GM23338 (cell line): ENCODE measurements at places on chromosomes 5 and 9.

- peak; percentile 11 for DNase-seq
These were observed 567.4 kb downstream of the CCDC171 start for GRCh38 chr9:16120231-16120641.

DNA sequence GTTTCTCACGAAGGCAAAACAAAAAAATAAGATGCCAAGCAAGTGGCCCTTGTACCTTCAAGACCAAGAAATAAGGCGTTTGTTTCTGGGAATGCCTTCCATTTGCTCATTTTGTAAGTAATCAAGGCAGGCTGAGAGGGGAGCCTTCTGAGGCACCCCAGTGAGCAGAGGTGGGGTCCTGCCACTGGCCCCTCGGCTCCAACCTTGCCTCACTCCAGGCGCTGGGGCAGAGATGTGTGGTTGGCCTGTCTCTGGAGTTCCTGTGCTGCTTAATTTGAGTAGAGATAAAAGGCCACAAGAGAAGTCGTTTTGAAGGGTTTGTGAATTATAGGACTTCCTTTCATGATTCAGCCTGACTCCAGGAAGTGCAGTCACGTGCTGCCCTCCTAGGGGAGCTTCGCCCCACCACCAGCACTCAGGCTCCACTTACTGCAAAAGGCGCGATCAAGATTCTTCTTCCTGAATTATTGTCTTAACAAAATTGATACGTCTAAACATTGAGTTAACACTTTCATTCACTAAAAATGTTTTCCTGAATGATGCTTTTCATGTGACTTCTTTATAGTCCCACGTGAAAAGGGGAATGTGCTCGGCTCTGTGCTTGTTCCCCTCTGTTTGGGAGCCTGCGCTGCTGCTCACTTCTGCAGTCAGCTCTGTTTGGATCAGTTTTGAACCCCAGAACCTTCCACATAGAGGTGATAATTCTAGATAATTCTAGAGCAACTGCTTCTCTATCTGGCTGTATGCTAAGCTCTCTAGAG lies 13.7 kb downstream of the SYK start:
- DNase-seq: no peak

DNA sequence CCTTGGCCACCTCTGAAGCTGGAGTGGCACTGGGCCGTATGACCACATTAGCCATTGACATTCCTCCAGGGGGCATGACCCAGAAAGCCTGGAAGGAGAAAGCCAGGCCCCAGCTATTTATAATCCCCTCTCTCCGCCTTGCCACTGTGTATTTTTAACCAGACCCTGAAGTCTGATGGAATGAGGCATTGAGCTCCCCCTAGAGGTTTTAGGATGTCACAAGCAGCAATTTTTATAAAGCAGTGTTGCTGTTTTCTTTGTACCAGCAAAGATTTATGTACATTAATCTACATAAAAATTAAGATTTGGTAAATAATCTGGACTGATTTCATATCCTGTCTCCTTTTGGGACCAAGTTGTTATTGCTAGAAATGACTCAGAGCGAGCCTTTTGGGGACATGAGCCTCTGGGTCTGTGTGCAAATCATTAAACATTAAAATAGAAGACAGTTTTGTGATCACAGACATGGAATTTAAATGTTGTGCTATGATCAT lies 127.1 kb downstream of the TRIO start:
- DNase-seq: peak; percentile 88

- DNase-seq: peak; percentile 47
These were observed 640 bp downstream of the SURF4 start for GRCh38 chr9:133375116-133375723.

GRCh38 chr5:148856009-148856367 lies 29.6 kb downstream of the ADRB2 start:
- DNase-seq: no peak

- no peak for DNase-seq
These were observed 70.7 kb downstream of the PAX5 start for GRCh38 chr9:36963346-36963745.

DNA sequence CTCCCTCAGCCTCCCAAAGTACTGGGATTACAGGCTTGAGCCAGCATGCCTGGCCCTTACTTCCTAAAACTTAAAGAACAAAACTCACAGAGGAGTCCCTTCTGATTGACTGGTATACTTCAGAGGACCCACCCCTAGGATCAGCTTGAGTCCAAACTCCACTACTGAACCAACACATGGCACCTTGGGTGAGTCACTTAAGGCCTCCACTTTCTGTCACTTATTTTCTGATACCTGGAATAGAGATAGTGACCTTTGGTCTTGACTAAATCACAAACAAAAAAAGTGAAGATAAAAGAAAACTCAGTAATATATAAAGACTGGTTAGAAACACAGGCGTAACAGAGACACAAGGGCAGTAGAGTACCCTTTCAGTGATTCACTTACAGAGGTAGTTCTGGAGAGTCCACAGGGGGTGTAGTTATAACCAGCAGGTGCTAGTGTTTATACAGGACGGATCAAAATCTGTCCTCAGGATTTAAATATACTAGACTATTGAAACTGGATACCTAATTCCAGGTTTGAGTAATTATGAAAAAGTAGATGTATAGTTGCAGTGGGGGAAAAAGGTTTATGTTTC lies 274.3 kb upstream of the ANKRD55 start:
- DNase-seq: no peak

GRCh38 chr5:118506217-118506852 lies 482.0 kb downstream of the DTWD2 start:
- DNase-seq: no peak

DNA sequence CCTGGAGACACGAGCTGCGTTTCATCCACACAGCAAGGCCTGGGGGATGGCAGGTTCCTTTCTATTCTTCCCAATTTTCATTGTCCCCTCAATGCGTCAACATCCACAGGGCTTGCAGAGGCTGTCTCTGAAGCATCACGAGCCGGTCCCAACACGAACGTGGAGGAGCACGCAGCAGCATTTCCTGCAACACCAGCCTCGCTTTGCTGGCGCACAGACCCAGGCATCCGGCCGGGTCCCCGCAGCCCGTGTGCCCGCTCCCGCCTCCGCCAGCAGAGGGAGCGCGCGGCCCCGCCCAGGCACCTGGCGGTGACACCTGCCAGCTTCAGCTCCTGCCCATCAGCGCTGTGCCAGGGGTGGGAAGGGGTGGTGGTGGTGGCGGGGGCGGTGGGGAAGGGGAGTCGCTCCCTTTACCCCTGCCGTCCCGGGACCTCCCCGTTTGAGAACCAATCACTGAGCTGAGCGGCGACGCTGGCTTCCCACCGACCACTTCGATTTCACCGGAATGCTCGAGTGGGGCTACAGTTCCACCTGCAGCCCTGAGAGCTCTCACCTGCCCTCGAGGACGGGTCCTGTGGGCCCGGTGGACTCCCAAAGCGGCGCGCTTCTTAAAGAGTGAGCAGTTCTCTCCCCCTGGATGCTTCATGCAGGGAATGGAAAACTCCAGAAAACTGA lies 464.5 kb downstream of the ICE1 start:
- DNase-seq: peak; percentile 73

DNA sequence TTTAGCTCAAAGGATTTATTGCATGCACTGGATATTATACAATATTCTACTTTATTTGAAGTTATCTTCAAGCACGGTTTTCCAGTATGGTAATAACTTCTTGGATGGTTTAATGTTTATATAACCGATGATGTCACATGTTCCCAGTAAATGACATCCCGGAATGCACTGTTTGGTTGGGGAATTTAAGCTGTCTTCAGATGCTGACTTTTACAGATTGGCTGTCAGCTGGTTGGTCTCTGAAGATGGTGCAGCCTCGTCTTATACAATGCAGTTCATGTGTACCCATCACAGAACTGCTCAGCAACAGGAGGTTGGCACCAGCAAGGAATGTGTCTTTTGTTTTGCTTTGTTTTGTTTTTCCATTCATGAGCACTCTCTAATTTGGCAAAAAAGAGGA lies 143.8 kb downstream of the PRKACG start:
- DNase-seq: no peak

GRCh38 chr5:88377705-88378656 lies 109.3 kb upstream of the TMEM161B start:
- DNase-seq: no peak

DNA sequence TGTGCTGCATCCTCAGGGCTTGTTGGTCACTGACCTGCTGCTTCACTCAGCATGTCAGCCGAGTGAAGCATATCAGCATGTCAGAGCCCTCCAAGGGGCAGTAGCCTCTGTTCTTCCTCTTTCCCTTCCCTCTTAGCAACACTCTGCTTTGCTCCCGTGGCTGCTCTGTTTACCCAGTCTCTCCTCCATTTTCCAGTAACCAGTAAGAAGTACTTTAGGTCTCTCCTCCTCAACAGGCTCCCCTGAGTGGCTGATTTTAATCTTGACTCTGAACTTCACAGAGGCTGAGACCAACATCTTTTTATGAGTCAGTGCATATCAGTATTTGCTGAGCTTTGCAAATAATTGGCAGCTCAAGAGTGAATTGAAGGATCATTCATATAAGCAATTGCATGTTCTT lies 18.6 kb upstream of the ADRB2 start:
- no peak for DNase-seq

GRCh38 chr5:6412811-6413210 lies 34.5 kb upstream of the MED10 start:
- DNase-seq: no peak

- no peak for DNase-seq
These were observed 7.5 kb upstream of the RFK start for GRCh38 chr9:76401580-76402354.

DNA sequence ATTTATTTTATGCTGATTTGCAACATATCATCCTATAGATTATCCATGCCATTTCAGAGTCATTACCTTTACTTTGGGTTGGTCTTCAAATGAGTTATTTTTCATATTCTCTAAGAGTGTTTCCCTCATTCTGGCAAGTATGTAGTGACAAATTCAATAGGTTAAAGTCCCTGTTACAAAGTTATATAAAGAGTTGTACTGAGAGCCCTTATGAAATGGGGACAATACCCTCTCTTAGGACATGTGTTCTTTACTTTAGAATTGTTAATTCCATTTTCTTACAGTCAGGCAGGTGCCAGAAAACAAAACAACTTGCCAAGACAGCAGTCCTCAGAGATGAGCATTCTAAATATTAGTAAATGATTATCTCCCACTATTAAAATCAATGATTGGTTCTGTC lies 6.0 kb downstream of the ALDH1A1 start:
- DNase-seq: no peak

DNA sequence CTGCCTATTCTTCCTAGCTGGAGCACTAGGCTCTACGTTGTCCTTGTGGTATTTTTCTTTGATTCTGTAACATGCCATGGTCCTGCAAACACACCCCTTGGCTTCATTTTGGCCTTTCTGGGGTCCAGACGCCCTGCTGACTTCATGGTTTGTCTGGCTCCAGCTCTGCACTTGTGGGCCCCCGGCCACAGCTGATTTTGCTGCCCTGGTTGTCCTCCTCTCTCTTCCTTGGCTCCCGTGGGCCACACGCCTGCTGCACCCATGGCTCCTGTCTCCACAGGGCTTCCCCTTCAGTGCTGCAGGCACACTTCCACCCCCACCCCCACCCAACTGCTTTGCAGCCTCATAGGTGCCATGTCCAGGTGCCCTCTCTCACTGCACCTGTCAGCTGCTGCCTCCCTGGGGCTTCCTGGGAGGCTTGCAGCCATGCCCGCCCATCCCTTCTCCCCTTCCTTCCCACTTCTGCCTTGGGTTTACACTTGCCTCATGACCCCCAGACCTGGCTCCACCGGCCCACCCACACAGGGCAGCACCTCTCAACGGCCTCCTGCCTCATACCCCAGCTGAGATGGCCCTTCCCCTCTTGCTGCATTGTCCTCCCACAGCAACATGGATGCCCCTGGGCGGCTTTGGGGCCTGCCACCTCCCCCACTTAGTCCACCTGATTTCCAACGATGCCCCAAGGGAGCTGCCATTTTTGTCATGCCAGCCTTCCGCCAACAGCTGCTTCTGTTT lies 25.6 kb downstream of the SLC6A3 start:
- no peak for DNase-seq

DNA sequence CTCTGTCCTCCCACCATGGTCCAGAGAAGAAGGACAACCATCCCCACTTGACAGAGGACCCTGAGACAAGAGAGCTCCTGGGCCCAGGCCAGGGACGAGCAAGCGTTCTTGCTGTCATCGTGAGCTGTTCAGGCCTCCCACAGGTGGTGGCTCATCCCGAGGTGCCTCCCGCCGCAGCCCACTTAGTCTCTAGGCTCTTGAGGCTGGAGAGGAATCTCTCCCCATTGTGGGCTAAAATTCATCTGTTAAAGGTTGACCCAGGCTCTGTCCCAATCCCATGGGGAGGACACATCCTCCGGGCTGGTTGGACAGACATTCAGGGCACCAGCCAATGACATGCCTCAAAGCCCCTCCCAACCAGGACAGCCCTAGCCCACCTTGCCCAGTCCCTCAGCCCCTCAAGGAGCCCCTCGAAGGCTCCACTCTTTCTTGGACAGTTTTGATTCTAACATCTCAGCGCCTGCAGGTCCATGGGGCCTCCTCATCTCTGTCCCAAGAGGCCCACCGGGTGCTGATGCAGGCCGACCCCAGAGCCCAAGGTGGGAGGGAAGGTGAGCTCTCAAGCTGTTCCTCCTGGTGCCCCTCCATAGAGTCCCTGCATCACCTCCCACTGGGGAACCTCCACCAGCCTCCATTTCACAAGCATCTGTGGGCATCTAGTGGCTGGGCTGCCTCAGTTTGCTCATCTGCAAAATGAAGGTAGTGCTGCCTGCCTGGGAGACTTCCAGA lies 52.9 kb downstream of the BARX1 start:
- DNase-seq: no peak

GRCh38 chr5:95817430-95817829 lies 5.1 kb downstream of the GLRX start:
- peak; percentile 52 for DNase-seq

DNA sequence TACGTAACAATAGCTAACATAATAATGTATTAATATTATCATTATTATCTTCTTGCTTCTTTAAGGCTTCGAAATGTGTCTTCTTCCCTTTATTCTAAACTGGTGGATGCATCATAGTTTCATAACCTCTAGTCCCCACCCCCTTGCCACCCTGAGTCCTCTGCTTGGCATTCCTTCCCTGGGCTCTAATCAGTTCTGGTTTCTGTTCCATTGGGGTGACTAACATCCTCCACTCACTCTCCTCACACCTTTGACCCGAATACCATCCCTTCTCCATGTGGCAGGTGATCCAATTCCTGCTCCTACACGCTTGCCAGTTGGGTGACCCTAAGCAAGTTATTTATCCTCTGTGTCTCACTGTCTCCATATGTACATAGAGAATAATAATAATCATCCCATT lies 286.1 kb downstream of the TRPM3 start:
- DNase-seq: no peak

DNA sequence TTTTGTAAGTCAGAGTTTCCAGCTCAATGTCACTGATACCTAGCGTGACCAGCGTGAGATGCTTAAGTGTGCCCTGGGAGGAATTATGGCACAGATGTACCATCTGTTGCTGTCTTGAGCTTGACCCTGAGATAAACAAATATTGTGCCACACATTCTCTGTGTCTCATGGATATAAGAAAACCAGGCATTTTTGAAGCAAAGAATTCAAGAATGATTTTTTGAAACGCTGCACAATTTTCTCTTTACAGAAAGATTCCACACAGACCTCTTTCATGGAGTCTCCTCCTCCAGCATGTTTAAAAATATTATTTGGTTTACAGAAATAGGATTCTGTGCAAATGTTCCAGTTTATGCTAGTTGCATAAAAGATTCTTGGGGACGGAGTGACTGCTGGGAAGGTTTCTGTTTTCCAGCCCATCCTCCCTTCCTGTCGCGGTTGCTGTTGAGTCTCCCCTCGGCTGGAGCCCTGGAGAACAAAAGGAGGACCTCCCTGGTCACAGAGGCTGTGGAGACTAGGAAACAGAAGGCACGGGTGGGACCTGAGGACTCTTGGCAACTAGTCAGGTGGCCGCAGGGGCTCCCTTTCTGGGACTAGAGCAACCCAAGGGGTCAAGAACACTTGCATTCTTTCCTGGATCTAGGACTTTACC lies 120.8 kb downstream of the RASGRF2 start:
- no peak for DNase-seq
